ENCODE measurements at places on chromosomes 2 and 18. TPM values are rescaled to one million over a fixed set of nuclear protein-coding genes. Genes with fewer than 3 reads are reported as not detected.

DNA sequence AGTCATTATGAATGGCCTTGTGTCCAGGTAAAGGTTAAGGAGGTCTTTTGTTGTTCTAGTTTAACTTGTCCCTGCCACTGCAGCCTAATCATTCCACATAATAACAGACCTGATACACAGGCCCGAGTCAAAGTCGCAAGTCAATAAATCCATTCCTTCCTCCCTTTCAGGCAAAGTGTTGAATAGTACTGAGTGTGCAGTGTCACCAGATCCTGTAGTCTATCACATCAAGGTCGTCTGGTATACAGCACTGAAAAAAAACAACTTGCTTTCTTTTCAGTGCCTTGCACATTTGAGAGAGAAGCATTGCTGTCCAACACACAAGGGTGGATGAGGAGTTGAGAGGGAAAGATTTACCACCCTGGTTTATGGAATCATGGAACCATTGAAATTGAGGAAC is 606.2 kb downstream of the BCL11A start:
- no peak for DNase-seq

- DNase-seq: no peak
Measured at GRCh38 chr2:236656721-236657120, 87.1 kb downstream of the ACKR3 start.

Gene OXER1
- 0.32 TPM for total RNA-seq

GRCh38 chr18:79393181-79393634 is 2.5 kb upstream of the NFATC1 start:
- DNase-seq: no peak

Data from psoas muscle (tissue), 8 donors.